ENCODE measurements at places on chromosomes 3 and 15.

- no peak for DNase-seq
These were observed 2.7 kb downstream of the GAP43 start for GRCh38 chr3:115626006-115626409.

- DNase-seq, result no peak
These were observed 15.3 kb upstream of the PTPN23 start for GRCh38 chr3:47365213-47366153.

DNA sequence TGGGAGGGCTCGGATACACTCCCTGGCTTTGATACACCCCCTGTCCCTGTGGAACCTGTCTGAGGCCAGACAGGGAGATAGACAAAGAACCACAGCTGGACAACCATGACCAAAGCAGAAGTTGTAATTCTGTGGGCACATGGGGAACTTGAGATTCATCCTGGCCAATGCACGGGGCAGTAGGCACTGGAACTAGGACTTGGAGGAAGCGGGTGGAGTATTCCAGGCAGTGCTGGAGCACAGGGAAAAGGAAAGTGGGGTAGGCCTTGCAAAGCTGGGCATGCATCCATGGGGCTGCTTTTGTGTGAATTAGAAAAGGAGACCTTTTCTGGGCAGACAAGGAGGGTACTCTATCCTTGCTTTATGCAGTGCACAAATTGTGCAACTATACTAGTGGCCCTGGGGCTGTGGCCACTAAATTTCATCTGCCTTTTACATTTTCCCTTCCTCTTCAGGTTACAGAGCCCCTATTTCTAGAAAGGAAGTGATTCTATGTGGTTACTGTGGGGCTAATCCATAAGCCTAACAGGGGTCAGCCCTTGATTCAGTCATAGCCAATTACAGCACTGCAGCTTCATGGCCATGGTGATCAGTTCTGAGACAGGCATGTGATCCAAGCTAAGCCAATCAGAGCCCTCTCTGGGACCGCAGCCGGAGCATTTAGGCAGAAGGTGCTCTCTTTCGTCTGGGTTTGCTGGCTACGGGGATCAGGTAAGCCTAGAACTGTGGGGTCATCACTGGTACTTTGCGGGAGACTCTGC is 21.0 kb downstream of the CRABP1 start:
- DNase-seq, result no peak

DNA sequence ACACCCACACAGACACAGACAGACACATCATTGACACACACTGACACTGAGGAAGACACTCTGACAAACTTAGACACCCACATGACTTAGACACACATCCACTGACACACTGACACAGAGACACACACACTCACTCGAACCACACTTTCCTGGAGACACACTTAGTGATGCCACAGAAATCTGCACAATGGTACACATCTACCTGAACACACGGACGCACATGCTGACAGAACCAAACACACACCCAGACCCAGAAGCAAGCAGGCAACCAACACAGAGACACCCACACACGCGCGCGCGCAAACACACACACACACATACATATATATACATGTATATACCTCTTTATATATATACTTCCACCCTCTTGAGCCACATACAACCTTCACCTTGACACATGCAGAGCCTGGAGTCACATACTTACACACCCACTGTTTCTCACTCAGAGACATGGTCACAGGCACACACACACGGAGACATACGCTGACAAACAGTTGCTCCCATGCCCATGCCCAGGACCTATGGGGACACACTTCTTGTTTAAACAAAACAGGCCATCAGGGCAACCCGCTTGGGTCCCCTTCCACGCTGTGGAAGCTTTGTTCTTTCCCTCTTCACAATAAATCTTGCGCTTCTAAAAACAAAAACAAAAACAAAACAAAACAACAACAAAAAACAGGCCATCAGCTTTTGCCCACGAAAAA is 913 bp upstream of the SCN5A start:
- DNase-seq, result no peak

DNA sequence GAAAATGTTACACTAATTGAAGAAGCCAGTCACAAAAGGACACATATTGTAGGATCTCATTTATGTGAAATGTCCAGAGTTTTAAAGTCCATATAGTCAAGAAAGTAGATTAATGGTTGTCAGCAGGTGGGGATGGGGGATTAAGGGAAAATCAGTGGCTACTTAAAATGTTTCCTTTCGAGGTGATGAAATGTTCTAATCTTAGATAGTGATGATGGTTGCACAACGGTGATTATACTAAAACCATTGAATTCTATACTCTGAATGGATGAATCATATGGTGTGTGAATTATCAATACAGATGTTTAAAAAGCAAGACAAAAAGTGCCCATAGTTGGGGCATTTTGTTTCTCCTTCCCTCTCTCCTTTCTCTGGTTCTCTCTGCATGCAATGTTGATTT is 164.6 kb downstream of the ATG7 start:
- no peak for DNase-seq

Measured in mucosa of gallbladder (tissue), 1 donor.